Stimulated activated CD8-positive, alpha-beta memory T cell treated with anti-CD3 and anti-CD28 coated beads, Interleukin-7, amount 100 ng/mL, for 48 hours (primary cell): ENCODE measurements at places on chromosomes 13 and 19.
A peak's percentile ranks its signal among the peaks of the same experiment; 100 is the strongest.

- DNase-seq, result no peak
Observed at GRCh38 chr13:49217962-49218492, 2.1 kb upstream of the MLNR start.

GRCh38 chr13:40490086-40490758 is 176.2 kb downstream of the FOXO1 start:
- no peak for DNase-seq

DNA sequence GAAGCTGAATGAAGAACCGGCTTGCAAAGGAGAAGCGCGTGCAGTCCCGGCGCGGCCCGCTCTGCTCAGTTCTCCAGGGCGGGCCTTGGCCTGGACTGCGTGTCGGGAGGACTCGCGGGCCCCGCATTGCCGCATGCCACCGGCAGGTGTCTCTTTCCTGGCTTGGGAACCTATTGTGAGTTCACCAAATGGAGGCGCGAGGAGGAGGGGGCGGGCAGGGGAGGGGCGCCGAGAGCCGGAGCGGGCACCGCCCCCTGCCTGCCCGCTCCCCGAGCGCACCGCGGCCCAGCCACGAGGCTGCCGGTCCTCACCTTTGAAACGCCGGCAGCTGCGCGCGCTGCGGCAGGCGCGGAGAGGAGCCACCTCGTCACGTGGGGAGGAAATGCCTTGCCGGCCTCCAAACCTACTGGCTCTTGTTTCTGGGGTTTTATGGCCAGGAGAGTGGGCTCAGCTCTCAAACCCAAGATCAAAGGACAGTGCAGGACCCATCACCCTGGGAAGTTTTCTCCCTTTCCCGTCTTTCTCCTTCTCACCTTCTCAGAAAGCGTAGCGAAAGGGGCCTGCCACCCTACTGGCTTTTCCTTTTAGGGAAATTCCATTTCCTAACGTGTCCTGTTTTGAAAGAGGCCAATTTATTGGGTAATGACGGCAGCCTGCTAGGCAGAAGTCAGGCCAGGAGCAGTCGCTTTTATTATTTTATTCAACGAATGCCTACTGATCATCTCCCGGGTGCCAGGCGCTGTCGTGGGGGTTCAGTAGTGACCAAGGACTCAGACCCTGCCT is 13.8 kb upstream of the UBE2L5 start:
- peak; percentile 89 for DNase-seq

- no peak for DNase-seq
Observed at GRCh38 chr13:99577934-99578917, 77.0 kb downstream of the TM9SF2 start.

GRCh38 chr13:49213997-49214916 is 5.9 kb upstream of the MLNR start:
- no peak for DNase-seq

GRCh38 chr13:22152751-22153150 is 481.9 kb downstream of the FGF9 start:
- no peak for DNase-seq

DNA sequence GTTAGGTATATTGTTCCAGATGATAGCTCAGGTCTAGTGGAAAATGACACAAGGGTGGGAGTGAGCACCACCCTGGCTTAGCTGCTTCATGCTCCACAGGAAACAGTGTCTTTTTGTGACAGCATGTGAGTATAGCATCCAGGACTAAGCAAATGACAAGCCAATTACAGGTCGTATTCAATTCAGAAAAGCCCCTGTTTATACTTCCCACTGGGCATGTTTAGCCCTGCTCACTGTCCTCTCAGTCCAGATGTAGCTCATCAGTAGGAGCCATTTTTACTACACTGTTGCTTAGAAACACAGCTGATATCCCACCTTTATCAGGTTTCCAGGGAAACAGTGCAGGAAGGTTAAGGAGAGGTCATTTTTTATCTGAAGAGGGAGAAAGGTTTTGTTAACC is 8.0 kb downstream of the ABHD13 start:
- DNase-seq, result no peak

DNA sequence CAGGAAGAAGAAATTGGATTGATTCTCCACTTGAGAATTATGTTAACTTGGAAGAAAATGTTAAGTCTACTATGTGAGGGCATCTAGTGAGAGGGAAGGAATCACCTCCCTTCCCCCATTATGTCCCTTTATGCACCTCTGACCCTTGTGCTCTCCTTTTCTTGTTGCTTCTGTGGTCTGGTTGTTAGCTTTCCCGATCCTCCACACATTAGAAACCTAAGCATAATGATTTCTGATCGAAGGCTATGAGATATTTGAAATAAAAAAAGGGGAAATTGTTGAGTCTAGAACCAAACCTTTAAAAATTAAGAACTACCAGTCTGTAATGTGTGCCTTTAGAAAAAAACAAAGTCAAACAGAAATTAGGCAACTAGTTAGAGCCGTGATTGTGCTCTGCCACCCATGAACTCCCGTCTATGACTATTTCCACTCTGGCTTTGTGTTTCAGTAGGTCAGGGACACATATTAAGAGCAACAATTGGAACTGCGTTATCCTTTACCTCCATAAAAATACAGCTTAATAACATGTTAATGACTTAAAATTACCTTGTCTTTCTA is 463 bp upstream of the GPC6 start:
- no peak for DNase-seq

GRCh38 chr13:71578048-71578447 is 289.0 kb downstream of the DACH1 start:
- DNase-seq, result no peak

GRCh38 chr13:112346899-112347229 is 29.3 kb upstream of the SPACA7 start:
- no peak for DNase-seq

DNA sequence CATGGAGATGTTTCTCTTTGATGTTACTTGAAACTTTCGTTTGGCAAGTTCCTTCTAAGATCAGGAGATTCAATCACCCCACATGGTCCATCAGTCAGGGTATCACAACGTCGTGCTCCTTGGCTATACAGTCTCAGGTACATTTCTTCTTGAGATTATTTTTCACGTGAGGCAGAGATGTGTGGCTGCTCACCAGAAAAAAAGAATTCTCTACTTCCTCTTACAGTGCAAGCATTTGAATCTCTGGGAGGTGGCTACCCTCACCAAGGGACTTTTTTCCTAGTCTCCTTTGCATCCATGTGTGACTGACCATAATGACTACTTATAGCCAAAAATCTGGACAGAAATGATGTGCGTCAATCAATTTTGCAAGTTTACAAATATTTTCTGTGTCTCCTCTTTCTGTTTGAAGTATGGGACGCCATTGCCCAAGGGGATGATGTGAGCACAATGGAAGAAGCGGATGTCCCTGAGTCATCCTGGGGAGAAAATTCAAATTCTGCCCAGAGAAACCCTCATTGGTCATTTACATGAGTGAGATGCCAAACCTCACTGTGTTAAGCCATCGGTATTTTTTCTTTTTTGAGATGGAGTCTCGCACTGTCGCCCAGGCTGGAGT is 8.6 kb upstream of the LAIR2 start:
- DNase-seq, result no peak

DNA sequence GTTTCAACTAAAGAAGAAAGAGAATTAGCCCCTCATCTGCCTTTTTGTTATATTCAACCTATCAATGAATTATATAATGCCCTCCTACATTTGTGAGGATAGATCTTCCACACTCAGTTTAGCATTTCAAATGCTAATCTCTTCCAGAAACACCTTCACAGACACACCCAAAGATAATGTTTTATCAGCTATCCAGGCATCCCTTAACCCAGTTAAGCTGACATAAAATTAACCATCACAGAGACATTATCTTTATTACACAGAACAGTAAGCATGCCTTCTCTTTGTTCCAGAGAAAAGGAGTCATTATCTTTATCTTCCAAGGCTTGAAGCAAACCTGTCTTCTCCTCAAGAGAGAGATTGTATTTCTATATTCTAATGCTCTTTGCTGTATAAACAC is 53.1 kb downstream of the PCDH20 start:
- DNase-seq, result no peak

DNA sequence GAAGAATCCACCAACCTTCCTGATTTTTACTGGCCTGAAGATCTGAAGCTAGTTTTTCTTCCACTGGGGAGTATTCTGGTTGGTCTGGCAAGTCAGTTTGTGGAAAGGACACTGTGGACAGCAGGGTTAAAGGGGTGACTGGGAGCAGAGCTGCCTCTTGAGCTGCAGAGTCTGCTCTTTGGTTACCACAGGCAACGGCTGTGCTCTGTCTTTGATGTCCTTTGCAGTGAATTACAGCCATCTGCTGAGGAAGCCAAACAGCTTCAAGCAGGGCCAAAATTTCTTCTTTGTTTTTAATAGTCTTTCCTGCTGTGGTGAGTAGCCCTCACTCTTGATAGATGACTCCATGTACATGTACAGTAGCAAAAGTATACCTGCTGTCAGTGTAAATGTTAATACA is 75.7 kb downstream of the ZNF100 start:
- DNase-seq, result no peak

- no peak for DNase-seq
Observed at GRCh38 chr19:48681127-48681470, 8.3 kb upstream of the NTN5 start.

- DNase-seq, result no peak
Observed at GRCh38 chr19:12117201-12117970, 22.8 kb downstream of the ZNF20 start.

- DNase-seq, result no peak
Observed at GRCh38 chr13:61913183-61913582, 497.5 kb upstream of the PCDH20 start.

DNA sequence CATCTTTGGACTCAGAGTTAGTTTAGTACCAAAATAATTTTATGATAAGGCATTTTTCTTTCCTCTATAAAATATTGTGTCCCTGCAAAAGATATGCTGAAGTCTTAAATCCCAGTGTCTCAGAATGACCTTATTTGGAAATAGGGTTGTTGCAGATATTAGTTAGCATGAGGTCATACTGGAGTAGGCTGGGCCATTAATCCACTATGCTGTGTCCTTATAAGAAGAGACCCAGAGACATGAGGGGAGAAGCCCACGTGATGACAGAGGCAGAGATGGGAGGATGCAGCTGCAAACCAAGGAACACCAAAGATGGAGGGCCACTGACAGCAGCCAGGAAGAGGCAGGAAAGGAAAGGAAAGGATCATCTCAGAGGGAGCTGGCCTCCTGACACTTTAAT is 6.4 kb downstream of the POGLUT2 start:
- no peak for DNase-seq

DNA sequence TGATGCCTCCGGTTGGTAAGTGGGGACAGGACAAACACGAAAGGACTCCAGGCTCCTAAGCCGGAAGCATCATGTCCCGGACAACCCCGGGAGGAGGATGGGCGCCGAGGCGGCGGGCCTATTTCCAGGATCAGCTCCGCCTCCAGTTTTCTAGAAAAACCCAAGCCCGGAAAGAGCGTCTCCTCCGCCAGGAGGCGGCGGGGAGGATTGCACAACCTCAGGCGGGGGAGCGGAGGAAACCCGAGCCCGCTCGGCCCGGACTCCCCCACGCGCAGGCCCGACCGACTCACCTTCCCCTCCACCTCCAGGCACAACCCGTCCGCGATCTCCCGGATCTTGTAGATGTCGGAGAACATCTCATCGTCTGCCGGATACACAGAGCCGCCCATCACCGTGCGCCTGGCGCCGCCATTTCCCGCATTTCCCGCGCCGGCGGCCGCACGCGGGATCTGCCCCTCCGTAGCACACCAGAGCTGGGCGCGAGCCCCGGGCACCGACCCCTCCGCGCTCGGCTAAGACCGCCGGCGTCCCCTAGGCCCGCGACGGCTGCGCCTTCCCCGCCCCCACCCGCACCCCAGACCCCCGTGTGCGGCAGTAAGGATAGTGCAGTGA is 455 bp downstream of the TPT1 start:
- peak; percentile 66 for DNase-seq

- no peak for DNase-seq
Observed at GRCh38 chr19:10872546-10873107, 1.3 kb downstream of the CARM1 start.

DNA sequence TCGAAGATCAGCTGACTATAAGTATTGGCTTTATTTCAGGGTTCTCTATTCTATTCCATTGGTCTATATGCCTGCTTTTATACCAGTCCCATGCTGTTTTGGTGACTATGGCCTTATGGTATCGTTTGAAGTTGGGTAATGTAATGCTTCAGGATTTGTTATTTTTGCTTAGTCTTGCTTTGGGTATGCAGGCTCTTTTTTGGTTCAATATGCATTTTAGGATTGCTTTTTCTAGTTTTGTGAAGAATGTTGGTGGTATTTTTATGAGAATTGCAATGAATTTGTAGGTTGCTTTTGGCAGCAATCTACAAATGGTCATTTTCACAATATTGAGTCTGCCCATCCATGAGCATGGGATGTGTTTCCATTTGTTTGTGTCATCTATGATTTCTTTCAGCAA is 951.9 kb upstream of the SLITRK1 start:
- no peak for DNase-seq

GRCh38 chr13:43006893-43007631 is 15.0 kb upstream of the EPSTI1 start:
- no peak for DNase-seq

DNA sequence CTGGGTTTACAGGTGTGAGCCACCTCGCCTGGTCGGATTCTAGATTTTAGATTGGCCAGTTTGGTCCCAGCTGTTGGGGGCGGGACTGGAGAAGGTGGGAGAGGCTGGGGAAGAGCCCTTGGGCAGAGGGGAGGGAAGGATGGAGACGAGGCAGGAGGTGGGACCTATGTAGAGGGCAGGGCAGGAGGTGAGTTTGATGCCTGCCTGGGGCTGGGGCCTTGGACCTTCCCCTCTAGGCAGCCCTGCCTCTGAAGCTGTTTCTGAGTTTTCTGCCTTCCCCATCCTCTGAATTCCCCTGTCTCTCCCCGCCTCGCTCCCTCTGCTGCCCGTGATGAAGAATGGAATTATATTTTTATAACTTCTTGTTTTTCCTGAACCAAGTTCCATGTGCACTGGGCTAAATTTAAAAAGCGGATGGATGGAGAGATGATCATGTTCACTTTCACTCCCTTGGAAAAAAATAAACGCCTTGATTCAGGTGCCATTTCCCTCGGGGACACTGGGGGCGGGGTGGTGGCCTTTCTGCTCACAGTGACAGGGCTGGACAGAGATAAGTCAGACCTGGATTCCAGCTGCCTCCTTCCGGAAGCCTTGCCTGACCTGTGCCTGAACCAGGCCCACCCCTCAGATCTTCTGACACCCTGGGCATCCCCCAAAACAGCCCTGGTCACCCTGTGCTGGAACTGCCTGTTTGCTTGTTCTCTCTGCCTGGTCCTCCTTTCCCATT is 16.5 kb upstream of the TNFAIP8L1 start:
- no peak for DNase-seq

- no peak for DNase-seq
Observed at GRCh38 chr19:36420961-36421748, 2.7 kb upstream of the ZFP82 start.

DNA sequence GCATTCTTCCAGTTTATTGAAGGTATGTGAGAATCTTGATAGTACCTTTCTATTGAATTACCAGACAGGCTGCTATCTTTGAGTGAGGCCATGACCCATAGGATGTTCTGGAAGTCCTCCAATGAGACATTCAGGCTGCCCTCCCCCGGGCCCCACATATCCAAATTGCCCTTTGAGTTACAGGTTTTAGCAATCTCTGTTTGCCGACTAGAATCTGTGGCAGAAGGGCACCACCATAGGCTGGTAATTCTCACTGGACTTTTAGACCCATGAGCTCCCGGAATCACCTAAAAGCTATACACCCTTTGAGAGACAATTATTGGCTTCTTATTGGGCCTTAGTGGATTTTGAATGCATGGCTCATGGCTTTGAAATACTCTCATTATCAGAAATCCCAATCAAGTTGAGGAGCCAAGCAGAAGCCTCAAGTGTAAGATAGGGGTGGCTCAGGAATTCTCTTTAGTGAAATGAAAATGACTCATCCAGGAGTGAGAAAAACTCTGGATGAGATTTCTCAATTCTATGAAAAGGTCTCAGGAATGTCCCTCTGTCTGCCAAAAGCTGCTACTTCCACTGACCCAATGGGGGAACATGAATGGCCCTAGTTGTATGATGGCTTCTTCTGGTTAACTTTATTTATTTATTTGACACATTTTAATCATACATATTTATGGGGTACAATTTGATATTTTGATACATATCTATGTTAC is 172.1 kb upstream of the CSNK1A1L start:
- DNase-seq, result no peak
